Activated CD4-positive, alpha-beta T cell treated with anti-CD3 and anti-CD28 coated beads for 24 hours (primary cell): ENCODE measurements at places on chromosomes 16 and 17.

- DNase-seq: no peak
Observed at GRCh38 chr17:48373883-48374282, 56.1 kb downstream of the SKAP1 start.

DNA sequence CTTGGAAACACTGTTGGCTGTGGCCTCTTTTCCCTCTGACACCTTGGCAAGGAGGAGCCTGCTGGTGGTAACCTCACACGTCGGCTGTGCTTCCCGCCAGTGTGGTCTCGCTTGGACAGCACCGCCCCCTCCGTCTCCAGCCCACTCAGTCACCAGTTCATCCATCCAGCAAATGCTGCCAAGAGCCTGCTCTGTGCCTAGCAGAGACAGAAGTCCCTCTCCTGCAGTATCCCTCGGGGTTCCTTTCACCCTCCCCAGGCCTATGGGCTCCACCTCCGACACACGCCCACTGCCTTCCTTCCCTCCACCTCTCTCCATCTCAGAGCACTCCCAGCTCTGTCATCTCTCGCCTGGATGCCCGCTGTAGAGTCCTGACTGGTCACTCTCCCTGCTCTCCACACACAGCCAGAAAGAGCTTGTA lies 12.3 kb downstream of the CACNG4 start:
- no peak for DNase-seq

DNA sequence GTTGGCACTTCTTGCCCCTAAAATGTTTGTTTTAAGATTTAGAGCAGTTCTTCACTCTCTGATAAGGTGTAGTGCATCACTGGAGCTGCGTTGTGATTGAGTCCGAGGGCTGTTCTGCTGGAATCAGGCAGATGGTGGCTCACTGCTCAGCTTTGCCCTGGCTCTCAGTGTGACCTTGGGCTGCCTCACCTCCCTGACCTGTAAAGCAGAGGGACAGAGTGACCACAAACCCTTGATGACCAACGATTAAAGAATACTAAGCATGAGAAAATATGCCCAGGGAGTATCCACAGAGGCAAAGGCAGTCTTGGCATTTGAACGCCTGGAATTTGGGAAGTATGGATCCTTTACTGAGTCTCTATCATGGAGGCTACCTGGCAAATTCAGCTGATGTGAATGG lies 18.1 kb downstream of the CMIP start:
- no peak for DNase-seq

DNA sequence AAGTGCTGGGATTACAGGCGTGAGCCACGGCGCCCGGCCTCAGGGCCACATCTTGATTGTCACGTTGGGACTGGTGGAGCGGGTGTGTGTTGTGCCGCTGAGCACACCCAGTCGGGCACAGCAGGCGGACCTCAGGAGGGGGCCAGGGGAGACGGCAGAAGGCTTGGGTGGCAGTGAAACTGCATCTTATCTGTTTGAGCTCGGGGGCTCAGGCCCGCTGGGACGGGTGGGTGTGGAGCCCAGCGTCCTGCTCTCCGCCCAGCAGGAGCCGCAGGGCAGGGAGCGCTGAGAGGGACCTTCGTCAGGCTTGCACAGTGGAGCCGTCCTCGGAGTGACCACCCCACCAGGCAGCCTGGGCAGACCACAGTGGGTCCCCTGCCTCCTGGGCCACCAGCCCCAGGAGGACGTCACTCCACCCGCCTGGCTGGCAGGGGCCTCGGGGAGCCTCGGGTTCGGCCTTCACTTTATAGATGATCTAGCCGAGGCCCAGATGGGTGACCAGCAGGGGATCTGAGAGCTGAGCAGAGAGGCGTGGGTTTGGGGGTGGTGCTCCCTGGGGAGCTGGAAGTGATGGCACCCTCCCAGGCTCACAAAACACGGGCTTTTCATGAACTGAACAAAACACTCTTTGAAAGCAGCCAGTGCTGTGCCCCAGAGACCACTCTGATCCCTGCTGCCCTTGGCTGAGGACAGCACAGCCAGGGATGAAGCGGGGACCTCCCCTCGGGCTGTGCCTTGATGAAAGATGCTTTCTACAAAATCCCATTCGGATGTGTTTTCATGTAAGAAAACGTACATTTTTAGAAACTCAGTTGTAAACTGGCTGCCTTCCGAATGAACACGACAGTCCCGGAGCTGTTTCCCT lies 181.1 kb downstream of the SEC14L1 start:
- DNase-seq: no peak

DNA sequence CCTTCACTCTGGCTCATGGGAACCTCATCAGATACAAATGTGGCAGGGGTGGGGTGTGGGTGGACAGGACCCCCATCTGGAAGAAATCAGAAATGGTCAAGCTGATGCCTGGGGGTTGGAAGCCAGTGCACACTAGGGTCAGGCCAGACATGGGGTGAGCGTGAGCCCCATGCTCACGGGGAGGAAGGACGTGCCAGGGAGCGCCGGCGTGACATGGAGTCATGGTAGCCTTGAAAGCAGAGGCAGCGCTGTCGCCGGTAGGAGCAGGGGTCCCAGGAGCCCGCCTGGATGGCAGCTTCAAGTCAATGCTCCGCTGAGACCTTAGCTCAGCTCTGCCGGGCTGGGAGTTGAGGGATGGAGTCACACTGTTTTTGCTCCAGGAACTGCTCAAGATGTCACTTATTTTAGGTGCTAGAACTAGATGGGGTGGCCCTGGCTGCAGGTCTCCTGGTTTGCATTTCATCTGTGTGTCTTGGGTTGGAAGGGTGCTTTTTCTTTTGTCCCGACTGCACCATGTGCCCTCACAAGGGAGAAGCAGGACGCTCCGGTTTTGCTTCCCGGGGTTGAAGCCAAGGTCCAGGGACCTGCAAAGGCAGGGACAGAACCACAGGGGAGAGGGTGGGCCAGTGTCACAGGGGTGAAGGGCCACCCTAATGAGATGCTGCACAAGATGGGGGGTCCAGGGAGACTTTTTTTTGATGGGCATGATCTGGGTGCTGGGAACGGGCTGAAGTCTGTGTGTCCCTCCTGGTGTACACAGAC lies 51.4 kb downstream of the USP22 start:
- no peak for DNase-seq

DNA sequence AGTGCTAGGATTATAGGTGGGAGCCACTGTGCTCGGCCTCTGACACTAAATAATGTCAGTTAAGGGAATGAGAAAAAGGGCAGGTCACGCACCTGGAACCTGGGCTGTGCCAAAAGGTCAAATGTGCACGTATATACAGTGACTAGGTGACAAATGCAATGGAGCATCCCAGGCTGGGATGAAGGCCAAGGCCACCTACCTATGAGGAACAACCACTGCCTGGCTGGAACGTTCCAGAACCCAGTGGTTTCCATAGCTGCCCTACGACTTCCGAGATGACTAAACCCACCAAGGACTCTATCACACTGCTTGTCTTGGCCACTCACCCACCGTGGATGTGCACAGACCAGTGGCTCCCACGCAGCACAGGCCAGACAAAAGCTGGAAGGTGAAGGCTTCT lies 16.1 kb downstream of the ZNF500 start:
- DNase-seq: no peak
